ENCODE measurements at places on chromosomes 2 and 18. TPM values are rescaled to one million over a fixed set of nuclear protein-coding genes. Genes with fewer than 3 reads are reported as not detected.

Gene RABL2A
- 27.3 TPM for total RNA-seq

Gene EPB41L5
- 25.3 TPM for total RNA-seq

Gene HOXD8
- total RNA-seq = 11.9 TPM

Gene POTEI
- total RNA-seq = 0.27 TPM

Gene ARHGAP28
- 9.7 TPM for total RNA-seq

Gene ALK
- total RNA-seq = 0.18 TPM

Gene CHAC2
- 0.80 TPM for total RNA-seq

Gene CXCR1
- total RNA-seq = 4.9 TPM

Gene CIAO1
- 62.7 TPM for total RNA-seq

Gene CABYR
- total RNA-seq = 1.5 TPM

Gene RTP5
- not detected for total RNA-seq

Gene FSIP2
- 1.3 TPM for total RNA-seq

Gene EPHA4
- 17.7 TPM for total RNA-seq

Gene TUBB8B
- not detected for total RNA-seq

Gene SS18
- 82.8 TPM for total RNA-seq

Gene HOXD4
- total RNA-seq = 6.8 TPM

Gene STARD6
- 0.85 TPM for total RNA-seq

Gene SERPINB12
- not detected for total RNA-seq

Gene FLACC1
- total RNA-seq = 5.4 TPM

Gene TIGD1
- total RNA-seq = 4.5 TPM

Gene CASP10
- 14.3 TPM for total RNA-seq

Gene REG3G
- not detected for total RNA-seq

Gene SRSF7
- 121 TPM for total RNA-seq

Gene DYSF
- total RNA-seq = 21.8 TPM

Gene SLC5A7
- total RNA-seq = not detected

Gene MC2R
- not detected for total RNA-seq

Gene CENPA
- 0.31 TPM for total RNA-seq

Gene AQP12A
- not detected for total RNA-seq

Gene GALNT5
- total RNA-seq = 0.80 TPM

Gene CD226
- total RNA-seq = 3.1 TPM

Gene IL1A
- 0.18 TPM for total RNA-seq

Gene FHOD3
- 33.3 TPM for total RNA-seq

Gene CNGA3
- total RNA-seq = not detected

Gene CAPN14
- total RNA-seq = 0.36 TPM

Gene PPP4R1
- total RNA-seq = 145 TPM

Gene ASNSD1
- total RNA-seq = 40.3 TPM

Gene LBX2
- total RNA-seq = 0.53 TPM

Gene TMEM37
- 7.1 TPM for total RNA-seq

Gene CHST9
- 2.4 TPM for total RNA-seq

Gene COLEC11
- total RNA-seq = 1.1 TPM
